ENCODE measurements at places on chromosomes 3 and 15.

- no peak for DNase-seq
These were observed 436.4 kb downstream of the NAALADL2 start for GRCh38 chr3:175295248-175296130.

DNA sequence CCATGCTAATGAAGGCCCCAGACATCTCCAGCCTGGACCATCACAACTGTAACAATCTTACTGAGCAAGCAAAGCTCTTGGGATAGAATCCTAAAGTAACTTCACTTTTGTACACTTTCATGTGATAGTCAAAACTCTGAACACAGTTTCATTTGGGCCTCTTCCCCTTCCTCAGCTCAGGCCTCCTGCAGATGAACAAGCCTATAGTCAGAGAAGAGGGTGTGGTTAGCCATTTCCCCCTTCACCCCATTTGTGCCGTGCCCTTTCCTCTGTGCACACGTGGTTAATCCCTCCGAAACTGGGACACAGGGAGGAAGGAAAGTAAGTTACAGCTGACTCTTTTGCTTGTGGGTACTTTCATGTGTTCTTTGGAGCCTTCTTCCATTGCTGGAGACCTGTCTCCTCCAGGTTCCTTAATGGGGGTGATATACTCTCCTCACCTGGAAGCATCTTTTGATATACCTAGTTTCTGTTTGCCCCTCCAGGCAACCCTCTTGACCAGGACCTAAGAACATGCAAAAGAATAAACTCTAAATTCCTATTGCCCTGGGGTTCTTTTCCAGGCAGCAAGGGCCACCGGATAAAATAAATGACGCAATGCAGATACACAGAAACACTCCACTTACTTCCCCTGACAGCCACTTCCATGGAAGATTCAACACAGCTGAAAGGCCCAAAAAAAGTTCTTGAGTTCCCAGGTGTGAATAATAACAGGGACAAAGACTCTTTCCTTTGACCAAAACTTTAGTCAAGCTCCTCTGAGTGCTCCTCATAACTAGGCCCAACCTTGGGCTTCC lies 29.6 kb upstream of the CSTA start:
- DNase-seq, result no peak

- DNase-seq, result no peak
These were observed 10.1 kb upstream of the GOLGA8J start for GRCh38 chr15:30072630-30073029.

DNA sequence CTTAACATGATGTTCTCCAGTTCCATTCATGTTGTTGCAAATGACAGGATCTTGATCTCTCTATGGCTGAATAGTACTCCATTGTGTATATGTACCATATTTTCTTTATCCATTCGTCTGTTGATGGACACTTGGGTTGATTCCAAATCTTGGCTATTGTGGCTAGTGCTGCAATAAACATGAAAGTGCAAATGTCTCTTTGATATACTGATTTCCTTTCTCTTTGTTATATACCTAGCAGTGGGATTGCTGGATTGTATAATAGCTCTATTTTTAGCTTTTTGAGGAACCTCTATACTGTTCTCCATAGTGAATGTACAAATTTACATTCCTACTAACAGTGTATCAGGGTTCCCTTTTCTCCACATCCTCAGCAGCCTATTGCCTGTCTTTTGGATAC lies 5.9 kb upstream of the RBP2 start:
- no peak for DNase-seq

DNA sequence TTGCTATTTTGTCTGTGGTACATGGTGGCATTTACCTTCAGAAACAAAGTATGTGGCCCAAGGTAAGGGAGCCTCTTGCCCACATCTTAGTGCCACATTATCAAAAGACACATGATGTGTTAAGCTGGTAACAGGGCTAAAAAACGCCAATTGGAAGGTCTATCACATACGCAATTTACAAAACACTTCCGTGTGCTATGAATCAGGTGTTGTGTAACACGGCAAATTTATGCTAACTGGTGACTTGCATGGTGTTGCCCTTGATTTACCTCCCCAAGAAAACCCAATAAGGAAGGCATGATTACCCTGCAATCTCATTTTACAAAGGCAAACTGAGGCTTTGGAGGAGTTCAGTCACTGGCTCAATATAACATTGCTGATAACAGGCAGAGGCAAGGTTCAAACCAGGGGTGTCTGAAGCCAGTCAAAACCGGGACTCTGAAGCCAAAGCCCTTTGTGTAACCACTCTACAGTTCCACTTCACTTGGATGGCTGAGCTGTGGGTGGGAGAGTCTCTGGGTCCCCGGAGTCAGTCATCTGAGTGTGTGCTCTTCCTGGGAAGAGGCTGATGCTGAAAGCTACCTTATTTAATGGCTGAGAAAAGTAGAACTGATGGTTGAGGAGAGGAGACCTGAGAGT lies 103.9 kb upstream of the BCL6 start:
- no peak for DNase-seq

GRCh38 chr3:72661115-72661457 lies 187.2 kb downstream of the SHQ1 start:
- DNase-seq, result peak; percentile 61

GRCh38 chr15:65339920-65340319 lies 35.4 kb downstream of the RNU5B-1 start:
- DNase-seq, result no peak

GRCh38 chr3:12454076-12454815 lies 30.0 kb upstream of the TSEN2 start:
- no peak for DNase-seq

DNA sequence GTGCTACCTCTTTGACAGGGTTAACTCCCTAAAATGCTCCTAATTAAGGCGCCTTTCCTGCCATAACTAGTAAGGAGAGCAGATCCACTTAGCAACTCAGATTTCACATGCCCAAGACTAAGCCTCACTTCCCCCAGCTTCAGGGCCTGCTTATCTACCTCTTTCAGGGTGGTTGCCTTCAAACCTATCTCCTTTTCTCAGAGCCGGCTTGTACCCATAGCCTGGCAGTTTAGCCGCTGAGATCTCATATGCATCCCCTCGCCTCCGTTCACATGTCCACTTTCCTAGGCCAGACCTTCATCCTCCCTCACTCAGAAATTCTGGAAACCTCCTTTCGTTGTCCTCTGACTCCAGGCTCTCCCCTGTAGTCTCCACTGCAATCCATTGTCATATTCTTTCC lies 1.0 kb upstream of the FSTL1 start:
- no peak for DNase-seq

DNA sequence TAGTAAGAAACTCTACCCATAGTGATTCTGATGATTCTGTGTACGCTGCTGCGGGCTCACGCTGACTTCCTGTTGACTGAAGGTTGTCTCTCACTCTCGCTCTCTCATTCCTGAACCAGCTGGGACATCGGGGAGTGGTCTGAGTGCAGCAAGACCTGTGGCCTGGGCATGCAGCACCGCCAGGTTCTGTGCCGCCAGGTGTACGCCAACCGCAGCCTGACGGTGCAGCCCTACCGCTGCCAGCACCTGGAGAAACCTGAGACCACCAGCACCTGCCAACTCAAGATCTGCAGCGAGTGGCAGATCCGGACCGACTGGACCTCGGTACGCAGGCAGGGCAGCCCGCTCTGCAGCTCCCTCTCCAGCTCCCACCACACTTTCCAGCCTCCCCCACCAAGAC lies 63.6 kb upstream of the NR2E3 start:
- no peak for DNase-seq

- peak; percentile 80 for DNase-seq
These were observed 32.4 kb downstream of the ACAN start for GRCh38 chr15:88835646-88836045.

DNA sequence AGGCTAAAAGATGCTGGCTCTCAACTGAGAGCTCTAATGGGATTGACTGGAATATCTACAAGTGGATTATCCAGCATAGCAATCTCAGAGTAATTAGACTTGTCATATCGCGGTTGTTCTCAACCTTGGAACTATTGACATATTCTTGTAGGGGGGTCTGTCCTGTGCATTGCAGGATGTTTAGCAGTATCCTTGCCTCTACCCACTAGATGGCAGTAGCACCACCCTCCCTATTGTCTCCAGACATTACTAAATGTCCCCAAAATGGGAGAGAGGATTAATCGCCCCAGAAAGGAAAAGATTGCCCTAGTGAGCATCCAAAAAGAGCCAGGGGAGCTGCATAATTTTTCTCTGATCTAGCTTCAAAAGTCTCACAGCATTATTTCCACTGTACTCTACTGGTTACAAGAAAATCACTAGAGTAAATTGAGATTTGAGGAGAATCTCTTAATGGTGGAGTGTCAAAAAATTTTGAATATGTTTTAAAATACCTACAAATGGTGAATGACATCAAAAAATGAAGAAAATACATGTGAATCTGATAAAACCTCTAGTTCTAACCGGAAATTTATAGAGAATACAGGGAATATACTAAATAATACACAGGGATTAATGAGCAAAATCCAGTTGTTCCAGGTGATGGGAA lies 388.2 kb upstream of the AGTR1 start:
- peak; percentile 62 for DNase-seq

GRCh38 chr15:84600331-84600686 lies 500 bp upstream of the ZSCAN2 start:
- DNase-seq, result peak; percentile 85

DNA sequence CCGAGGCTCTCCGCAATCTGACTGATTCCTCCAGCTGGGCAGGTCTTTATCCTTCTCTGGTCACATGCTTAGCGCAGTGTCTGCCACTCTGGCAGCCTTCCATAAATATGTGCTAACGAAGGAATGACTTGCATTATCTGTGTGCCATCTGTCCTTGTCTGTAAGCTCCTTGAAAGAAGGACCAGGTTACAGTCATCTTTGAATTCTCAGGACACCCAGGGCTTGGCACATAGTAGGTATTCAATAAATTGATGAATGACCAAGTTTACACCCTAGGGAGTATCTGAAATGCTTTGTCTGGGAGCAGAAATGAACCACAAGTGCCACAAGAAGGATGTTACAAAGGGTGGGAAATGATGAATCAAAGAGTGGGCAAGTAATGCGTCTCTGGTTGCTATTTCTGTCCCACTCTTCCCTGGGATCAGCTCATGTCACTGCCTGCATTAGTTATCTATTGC lies 16.5 kb upstream of the FAM3D start:
- peak; percentile 27 for DNase-seq

GRCh38 chr3:68855620-68856019 lies 76.7 kb downstream of the TAFA4 start:
- DNase-seq, result no peak

- DNase-seq, result peak; percentile 89
These were observed 325.4 kb downstream of the FOXP1 start for GRCh38 chr3:71258116-71258515.

DNA sequence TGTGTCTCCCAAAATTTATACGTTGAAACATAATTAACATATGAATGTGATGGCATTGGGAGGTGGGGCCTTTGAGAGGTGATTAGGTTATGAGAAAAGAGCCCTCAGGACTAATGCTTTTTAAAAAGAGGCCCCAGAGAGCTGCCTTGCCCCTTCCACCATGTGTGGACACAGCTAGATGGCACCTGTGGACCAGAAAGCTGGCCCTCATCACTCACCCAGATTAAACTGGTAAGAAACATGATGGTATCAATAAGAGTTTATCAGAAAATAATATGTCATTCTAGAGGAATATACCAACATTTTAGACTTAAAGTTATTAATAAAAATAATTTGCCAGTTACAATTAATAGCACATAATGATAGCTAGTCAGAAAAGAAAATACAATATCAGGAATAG lies 25.2 kb upstream of the FAN1 start:
- no peak for DNase-seq

Data from fibroblast of skin of back (primary cell).